ENCODE measurements at places on chromosomes 7 and 10.
A peak's percentile ranks its signal among the peaks of the same experiment; 100 is the strongest.

- no peak for DNase-seq
Observed at GRCh38 chr10:2334575-2334974, 597.2 kb upstream of the ADARB2 start.

DNA sequence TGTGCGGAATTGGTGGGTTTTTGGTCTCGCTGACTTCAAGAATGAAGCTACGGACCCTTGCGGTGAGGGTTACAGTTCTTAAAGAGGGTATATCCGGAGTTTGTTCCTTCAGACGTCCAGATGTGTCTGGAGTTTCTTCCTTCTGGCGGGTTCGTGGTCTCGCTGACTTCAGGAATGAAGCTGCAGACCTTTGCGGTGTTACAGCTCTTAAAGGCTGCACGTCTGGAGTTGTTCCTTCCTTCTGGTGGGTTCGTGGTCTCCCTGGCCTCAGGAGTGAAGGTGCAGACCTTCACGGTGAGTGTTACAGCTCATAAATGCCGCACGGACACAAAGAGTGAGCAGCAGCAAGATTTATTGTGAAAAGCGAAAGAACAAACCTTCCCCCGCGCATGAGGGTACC is 670.7 kb downstream of the CNTNAP2 start:
- no peak for DNase-seq

GRCh38 chr7:55272328-55272727 is 92.8 kb upstream of the LANCL2 start:
- DNase-seq: no peak

DNA sequence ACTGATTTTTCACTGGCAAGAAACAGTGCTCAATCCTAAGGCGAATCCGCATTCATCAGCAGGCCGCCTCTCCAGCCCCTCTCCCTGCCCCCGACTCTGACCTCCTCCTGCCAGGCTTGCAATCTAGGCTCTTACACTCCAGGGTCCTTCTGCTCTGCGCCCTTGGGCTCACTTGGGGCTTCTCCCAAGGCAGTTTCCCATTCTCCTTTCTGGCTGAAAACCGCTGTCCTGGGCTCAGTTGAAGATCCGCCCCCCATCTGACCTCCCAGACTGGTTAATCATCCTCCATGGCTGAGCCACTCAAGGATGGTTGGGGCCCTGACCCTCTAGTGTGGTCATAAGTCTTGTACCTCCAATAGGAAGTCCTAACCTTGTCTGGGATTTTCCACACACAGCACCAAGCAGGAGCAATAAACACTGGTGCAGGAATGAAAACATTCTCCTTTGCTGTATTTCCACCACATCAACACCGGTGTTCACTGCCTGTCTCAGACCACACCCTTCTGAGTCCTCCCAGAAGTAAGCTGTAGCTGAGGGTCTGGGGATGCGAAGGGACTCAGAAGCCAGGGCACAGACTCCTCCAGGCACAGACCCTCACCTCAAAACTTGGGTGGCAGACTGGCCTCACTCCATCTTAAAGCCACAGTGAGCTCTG is 42.4 kb downstream of the TNS3 start:
- peak; percentile 72 for DNase-seq

- no peak for DNase-seq
Observed at GRCh38 chr7:117347962-117348672, 25.3 kb upstream of the WNT2 start.

DNA sequence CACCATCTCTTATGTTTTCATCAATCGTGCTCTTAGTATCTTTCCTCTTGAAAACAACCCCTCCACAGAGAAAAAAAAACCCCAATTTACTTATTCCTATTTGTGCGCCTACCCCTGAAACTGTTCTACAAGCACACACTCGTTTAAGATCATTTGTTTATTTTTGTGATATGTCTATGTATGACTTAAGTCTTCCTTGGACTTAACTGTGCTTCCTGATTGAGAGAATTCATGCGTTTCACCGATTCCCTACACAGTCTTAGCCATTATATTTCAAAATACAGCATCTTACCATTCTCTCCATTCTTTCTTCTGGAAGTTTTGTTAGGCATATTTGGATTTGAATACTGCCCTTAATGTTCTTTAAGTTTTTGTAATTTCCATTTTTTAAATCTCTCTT is 159.4 kb downstream of the MLLT10 start:
- DNase-seq: no peak

GRCh38 chr10:133442191-133442966 is 11.4 kb upstream of the SCART1 start:
- DNase-seq: no peak

- no peak for DNase-seq
Observed at GRCh38 chr10:47235484-47235883, 64.5 kb upstream of the GDF10 start.

GRCh38 chr7:106129291-106129690 is 17.2 kb upstream of the SYPL1 start:
- DNase-seq: no peak

- no peak for DNase-seq
Observed at GRCh38 chr7:83429493-83429892, 219.4 kb downstream of the SEMA3E start.

GRCh38 chr10:123380491-123381085 is 226.4 kb downstream of the BUB3 start:
- no peak for DNase-seq

DNA sequence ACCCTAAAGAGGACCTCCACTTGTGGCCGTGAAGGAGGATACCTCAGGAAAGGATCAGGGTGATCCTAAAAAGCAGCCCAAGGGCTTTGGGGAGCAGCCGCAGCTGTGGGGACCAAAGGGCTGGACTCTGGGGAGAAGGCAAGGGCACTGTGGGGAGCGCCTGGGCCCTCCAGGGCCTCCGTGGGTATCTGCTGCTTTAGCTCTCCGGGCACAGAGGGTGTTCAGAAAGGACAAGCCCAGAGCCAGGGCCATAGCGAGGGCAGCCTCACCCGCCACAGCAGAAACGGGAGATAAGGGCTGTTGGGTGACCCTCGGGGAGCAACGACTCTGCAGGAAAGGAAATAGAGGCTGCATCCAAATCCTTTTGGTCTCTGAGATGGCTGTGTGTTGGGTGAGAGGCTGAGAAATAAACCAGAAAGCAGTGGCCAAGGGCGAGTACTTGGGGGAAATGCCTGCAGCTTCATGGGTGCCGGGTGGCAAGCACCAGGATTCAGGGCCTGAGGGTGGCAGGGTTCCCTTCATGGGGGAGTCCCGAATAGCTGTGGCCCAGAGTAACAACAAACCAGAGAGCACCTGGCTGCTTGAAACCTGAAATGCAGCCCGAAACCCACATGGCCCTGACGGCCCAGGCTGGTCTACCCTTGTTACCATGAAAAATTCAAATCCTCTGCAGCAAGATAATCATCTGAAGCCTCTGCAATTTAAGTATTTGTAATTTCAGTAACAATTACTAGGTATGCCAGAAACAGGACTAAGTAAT is 95.2 kb downstream of the VIPR2 start:
- DNase-seq: no peak

DNA sequence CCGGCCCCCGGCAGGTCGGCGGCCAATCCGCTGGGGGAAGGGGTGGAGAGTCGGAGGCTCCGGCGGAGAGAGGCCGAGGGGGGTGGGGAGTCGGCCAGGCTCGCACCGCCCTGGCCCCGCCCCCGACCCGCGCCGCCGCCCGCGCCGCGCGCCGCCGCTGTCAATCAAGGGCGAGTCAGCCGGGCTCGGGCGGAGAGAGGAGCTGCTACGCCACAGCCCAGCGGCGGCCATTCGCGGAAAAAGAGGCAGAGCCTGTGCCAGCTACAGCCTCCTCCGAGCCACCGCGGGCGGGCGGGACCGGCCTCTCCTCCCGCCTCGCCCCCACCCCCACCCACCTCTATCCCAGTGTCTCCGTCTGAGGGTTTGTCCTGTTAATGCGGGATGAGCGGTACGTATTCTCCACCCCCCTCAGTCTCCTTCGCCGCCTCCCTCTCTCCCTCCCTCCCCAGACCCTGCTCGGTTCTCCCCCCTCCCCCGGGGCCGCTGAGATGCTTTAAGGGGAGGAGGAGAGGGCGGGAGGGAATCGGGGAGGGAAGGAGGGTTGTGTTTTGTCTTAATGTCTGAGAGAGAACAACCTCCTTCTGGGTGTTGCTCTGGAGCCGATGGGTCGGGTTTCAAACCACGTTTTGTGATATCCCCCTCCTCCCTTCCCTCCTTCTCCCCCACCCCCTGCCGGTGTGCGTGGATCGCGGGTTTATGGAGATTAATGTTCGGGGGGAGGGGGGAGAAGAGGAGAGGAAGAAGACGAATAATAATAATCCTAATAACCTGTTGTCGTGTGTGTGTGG is at the start of gene SP4:
Gene SP4, plus strand, starts transcription at position 213 of the 788 bp plus-strand sequence. Its CDS starts 169 bp downstream, at position 382.
- DNase-seq: peak; percentile 94

- peak; percentile 67 for DNase-seq
Observed at GRCh38 chr10:73439605-73440312, 6.4 kb upstream of the MSS51 start.

DNA sequence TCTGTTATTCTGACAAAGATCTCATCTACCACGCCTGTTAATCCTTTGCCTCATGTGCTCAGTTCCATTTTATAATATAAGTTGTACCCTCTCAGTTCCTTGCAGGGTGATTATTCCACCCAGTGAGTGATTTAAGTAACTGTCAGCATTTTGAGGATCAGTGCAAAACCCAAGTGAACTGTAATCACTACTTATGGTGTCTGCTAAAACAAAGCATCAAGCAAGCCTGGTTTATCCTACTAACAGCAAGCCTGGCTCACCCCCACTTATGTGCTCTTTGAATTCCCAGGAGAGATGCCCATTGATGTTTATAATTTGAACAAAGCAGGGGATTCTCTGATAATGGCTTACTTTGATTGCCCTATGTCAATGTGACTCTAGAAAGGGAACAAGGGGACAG is 186.8 kb upstream of the LRGUK start:
- DNase-seq: no peak

GRCh38 chr7:155984028-155984580 is 171.8 kb upstream of the SHH start:
- no peak for DNase-seq

DNA sequence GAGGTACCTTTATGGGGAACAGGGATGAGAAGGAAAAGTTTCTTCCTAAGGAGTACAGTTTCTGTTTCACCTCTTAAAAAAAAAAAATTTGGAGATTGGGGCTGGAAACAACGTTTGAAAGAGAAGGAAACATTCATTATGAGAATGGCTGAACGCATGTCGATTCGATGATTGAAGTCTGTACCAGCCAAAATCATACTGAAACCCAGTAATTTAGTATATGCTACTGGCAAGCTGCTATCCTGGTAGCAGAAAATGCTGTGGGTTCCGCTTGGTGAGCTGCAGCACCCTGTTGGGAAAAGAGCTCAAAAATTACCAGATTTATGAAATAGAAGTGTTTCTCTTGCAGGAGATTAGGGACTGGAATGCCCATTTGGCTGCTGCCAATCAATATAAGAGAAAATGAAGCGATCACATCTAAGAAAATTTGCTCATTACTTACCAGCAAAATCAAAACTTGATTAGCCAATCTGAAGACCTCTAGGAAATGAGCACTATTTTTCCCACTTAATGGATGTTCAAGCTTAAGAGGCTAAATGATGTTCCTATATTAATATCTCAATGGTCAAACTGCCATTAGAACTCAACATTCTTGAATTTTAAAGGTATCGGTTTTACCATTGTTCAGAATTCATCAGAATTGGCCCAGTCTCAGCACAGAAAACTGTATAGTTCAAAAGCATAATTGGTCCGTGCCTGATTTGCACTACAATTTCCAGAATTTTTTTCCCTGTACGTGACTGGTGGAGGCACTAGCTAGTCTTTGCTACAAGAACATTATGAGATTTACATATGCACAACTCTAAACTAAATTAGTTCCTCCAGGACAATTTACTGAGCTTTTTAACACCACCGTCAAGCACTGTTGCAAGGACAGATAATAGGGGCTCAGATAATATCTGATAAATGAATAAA is 1.2 kb upstream of the ITGB1 start:
- no peak for DNase-seq

GRCh38 chr10:3067859-3068179 is 471 bp downstream of the PFKP start:
- DNase-seq: no peak

- DNase-seq: no peak
Observed at GRCh38 chr10:120272350-120272749, 184.7 kb upstream of the PLPP4 start.

Data from brain microvascular endothelial cell (primary cell).